ENCODE measurements at places on chromosomes 5 and 9.

DNA sequence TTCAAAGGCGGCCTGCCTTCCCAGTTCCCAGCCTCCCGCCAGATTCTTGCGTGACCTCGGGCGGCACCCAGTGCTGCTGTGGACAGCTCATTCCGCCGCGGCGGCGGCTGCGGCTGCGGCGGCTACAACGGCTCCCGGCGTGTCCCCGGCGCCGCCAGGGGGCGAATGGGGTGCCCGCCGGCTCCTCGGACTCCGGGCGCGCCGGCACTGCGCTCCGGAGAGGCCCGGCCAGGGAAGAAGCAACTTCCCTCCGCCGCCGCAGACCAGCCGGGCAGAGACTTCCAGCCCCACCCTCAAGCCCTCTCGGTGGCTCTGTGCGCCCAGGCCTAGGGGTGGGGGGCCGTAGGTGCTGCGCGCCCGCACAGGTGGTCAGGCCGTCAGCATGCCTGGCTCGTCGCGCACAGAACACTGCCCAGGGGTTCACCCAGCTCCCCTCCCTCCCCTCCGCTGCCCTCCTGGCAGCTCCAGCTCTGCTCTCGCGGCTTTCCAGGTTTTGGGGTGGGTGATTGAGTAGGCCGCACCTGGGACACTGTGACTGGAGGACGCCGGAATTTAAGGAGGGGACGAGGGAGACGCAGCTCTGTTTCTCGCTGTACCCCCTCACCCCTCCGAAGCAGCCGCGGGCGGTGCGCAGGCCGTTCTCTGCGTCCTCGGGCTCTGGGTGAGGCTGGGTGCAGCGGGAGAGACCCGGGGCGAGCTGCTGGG, 20.2 kb downstream of the IGIP start:
- DNase-seq = peak; percentile 58

DNA sequence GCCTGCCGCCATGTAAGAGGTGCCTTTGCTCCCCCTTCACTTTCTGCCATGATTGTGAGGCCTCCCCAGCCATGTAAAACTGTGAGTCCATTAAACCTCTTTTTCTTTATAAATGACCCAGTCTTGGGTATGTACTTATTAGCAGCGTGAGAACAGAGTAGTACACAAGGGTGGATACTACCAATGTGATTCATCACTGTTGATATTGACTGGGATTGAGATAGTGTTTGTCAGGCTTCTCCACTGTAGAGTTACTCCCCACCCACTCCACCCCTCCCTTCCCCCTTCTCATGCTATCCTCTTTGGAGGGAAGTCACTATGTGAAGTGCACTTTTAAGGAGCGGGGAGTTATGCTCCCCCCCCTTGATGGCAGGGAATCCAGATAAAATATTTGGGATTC, 11.4 kb upstream of the CRHBP start:
- no peak for DNase-seq

- no peak for DNase-seq
Observed at GRCh38 chr9:98607152-98607551, 101.6 kb downstream of the GABBR2 start.

DNA sequence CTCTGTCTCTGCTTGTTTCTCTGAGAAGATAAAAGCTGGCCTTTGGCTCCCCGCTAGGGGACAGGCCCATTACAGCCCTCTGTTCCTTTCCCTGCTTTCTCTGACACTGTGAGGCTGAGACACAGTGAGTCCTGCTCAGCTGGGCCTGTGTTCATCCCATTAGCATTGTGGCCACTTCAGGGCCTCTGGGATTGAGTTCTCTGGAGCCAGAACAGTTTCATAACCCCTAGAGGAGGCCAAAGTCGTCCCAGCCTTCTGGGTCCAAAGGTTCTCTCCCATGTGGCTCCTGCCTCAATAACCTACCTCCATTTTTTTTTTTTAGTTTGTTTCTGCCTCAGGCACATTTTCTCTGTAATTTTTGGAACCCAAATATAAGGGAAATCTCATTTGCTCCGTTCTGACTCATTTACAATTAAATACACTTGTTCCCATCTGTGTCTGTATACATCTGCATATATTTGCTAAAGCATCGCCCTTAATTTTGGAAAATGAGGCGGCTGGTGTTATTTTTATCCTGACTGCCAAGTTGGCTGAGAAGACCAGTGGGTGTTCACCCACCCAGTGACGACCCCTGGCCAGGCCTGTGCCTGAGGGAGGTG, 27.3 kb upstream of the CTNNA1 start:
- DNase-seq = no peak

DNA sequence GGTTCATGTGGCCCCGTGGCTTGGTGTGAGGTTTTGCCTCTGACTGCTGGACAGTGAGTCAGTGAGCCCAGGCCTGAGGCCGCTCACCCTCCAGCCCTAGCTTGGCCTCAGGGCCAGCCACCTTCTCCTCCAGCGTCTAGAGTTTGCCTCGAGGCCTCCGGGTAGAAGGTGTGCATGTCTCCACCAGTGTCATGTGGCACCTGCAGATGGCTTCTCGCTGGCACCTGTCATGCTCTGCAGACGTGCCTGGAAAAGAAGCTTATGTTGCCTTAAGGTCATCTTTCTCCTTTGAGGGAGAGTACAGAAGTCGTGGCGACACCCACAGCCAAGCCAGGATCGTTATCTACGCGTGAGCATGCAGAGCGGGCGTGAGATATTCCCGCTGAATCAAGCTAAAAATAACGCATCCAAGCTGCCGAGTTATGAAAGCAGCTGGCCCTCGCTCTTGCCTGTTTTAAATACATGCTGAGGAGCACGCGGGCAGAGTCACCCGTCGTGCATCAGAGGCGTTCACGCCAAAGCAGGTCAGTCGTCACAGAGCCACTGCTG, 79.7 kb upstream of the FCN2 start:
- DNase-seq = no peak

GRCh38 chr5:85500869-85501268, 1116.2 kb upstream of the EDIL3 start:
- no peak for DNase-seq

GRCh38 chr5:111557686-111558085, 45.4 kb upstream of the STARD4 start:
- no peak for DNase-seq

- DNase-seq = no peak
Observed at GRCh38 chr9:17272536-17272935, 137.7 kb downstream of the CNTLN start.

- no peak for DNase-seq
Observed at GRCh38 chr5:129122560-129122959, 28.0 kb downstream of the ISOC1 start.

DNA sequence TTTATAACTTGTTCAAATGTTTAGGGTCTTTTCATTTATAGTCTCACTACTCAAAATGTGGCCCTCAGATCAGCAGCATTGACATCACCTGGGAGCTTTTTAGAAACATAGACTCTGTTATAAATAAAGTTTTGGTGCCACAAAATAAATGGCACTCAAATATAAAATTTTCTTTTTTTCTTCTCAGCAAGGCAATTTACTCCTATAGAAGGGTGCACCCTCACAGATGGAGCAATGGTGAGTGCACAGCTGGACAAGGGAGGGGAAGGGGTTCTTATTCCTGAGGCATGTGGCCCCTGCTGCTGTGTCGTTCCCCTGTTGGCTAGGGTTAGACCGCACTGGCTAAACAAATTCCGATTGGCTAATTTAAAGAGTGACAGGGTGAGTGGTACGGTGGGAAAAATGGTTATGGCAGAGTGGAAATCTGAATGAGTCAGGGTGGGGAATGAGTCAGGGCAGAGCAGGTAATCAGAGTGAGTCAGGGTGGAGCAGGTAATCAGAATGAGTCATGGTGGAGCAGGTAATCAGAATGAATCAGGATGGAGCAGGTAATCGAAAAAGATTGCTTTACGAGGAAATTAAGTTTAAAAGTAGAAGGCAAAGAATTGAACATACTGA, 31.8 kb upstream of the C7 start:
- peak; percentile 22 for DNase-seq

- no peak for DNase-seq
Observed at GRCh38 chr5:39140558-39141168, 66.5 kb upstream of the RICTOR start.

GRCh38 chr5:143114481-143114880, 289.0 kb downstream of the NR3C1 start:
- DNase-seq = no peak

GRCh38 chr9:35847792-35848572, 19.0 kb downstream of the TMEM8B start:
- DNase-seq = peak; percentile 53

DNA sequence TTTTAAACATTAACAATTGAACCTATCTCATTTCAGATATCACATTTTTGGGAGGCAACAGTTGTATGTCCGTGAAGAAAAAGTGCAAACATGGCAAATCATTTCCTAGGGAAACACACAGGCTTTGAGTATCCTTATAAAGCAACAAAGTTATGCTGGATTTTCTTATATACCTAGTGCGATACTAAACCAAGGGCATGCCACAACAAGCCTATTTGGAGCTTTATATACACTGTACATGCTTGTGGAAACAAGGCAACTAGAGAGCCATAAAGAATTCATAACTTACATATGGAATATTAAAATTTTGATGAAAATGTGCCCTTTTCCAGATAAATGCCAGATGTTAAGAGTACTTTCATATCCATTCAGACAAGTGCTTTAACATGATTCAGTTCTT, 191.4 kb downstream of the DCP2 start:
- no peak for DNase-seq

GRCh38 chr5:151585970-151586369, 5.2 kb downstream of the FAT2 start:
- no peak for DNase-seq

GRCh38 chr5:56951126-56951945, 587 bp downstream of the MIER3 start:
- DNase-seq = peak; percentile 25

- DNase-seq = no peak
Observed at GRCh38 chr5:88396751-88397281, 128.2 kb upstream of the TMEM161B start.

DNA sequence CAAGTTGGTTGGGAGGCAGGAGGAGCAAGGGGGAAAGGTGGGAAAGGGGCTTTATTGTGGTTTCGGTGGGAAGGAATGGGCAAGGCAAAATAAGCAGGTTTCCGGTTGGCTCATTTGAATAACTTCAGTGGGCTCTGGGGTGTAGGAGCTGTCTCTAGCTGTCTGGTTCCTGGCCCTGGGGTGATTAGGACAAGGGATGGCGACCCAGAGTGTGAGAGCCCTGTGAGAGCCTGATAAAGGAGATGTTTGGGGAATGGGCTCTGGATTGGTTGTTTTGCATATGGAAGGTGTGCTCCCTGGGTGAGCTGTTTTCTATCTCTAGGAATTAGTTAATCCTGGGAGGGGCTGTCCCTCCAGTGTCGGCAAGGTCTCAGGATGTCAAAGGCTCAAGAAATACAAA, 15.4 kb downstream of the ANKRD34B start:
- DNase-seq = no peak

DNA sequence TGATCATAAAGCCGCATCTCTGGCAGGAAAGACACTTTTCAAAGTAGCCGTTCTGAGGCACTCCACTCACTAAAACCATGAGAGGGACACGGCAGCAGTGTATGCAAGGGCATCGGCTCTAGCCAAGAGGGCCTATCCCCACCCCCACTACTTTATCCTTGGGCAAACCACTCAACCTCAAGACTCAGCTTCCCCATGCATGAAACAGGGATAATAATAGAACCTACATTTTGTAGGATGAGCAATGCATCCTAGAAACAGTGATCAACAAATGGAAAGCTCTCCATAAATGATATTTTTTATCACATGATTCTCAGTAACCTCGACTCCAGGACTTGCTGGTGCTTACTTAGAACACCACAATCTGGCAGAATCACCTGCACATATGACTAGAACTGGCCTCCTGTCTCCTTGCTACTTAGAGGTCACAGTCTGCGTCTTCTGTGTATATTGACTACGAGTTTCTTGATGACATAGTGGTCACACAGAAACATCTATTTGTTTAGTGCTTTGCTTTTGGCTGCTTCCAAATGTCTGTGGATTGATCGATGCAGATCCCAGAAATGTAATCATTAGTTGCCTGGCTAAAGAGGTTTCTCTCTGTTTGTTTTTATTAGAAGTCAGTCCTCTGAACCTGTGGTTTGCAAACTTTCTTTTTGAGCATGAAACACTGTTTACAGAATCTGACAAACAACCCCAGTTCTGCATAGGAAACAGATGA, 102.1 kb downstream of the LHFPL2 start:
- no peak for DNase-seq

- DNase-seq = no peak
Observed at GRCh38 chr9:127336506-127337352, 60.2 kb upstream of the SLC2A8 start.

DNA sequence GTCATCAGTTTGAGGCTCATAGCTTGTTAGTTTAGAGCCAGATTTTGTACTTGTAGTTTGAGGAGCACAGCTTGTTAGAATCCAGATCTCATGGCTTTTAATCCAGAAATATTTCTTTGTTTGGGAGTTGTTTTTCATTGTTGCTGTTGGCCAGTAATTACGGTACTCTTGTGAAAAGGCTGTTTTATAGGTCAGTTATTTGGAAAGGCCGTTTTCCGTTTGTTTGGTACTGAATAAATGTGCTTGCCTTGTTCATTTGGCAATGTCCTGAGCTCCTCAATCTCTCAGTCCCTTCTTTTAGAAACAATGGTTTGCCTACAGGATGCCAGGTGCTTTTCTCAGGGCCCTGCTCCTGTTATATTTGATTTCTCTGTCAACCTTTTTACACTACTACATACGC, 4.5 kb upstream of the MOB3B start:
- DNase-seq = no peak

- no peak for DNase-seq
Observed at GRCh38 chr5:11504065-11504885, 400.0 kb downstream of the CTNND2 start.

GRCh38 chr9:134879664-134880483, 736 bp upstream of the FCN2 start:
- DNase-seq = no peak

GRCh38 chr5:137218471-137218870, 280.7 kb downstream of the SPOCK1 start:
- DNase-seq = no peak

DNA sequence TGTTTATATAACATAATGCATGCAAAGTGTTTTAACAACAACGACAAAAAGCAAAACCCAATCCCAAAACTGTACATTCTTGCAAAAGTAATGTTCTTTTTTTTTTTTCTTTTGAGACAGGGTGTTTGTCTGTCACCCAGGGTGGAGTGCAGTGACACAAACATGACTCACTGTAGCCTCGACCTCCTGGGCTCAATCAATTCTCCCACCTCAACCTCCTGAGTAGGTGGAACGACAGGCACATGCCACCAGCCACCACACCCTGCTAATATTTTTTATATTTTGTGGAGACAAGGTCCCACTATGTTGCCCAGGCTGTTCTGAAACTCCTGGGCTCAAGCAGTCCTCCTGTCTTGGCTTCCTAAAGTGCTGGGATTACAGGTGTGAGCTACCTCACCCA, 13.6 kb upstream of the HAVCR1 start:
- DNase-seq = no peak

DNA sequence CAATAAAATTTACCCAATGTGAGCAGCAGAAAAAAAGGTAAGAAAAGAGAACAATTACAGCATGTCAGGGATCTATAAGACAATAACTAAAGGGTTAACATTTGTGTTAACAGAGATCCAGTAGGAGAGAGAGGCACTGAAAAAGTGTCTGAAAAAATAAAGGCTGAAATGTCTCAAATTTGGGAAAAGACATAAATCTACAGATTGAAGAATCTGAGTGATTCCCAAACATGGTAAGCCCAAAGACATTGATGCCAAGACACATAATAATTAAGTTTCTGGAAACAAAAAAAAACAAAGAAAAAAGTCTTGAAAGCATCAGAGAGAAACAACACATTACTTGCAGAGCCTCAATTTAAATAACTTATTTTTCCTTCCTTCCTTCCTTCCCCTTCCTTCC, 31.1 kb upstream of the ZNF782 start:
- no peak for DNase-seq

All from activated CD4-positive, alpha-beta T cell treated with anti-CD3 and anti-CD28 coated beads, Interleukin-2, amount 50 U/mL, for 48 hours (primary cell).